C1 segment of cervical spinal cord (tissue), 14 donors: ENCODE measurements at places on chromosomes 5 and 9.

- DNase-seq: no peak
Observed at GRCh38 chr9:103068753-103069152, 73.6 kb downstream of the CYLC2 start.

DNA sequence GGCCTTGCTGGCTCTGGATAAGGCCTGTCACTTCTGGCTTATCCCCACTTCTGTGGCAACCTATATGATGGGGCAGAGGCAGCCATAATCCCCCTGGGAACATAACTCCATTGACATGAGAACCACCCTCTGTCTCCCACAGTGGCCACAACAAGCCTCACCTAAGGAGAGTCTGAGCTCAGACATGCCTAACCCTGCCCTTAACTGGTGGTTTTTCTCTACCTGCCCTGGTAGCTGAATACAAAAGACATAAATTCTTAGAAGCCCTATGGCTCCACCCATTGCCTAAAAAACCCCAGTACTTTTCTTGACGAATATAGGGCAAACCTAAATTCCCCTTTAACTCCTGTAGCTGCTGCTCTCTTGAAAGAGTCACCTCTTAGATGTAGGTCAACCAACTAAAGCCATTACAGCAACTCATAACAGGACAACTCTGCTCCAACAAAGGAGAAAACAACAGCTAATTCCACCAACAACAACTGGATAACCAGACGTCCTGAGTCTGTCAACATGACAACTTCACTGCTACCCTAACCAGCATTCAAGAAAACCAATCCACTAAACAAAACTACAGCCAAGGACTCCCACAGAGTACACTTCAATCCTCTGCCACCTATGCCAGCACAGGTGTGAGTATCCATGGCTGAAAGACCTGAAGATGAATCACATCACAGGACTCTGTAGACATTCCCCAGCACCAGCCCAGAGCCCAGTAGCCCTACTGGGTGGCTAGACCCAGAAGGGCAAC, 427.7 kb downstream of the PRELID2 start:
- no peak for DNase-seq

- no peak for DNase-seq
Observed at GRCh38 chr5:69418554-69418953, 3.6 kb downstream of the MARVELD2 start.

DNA sequence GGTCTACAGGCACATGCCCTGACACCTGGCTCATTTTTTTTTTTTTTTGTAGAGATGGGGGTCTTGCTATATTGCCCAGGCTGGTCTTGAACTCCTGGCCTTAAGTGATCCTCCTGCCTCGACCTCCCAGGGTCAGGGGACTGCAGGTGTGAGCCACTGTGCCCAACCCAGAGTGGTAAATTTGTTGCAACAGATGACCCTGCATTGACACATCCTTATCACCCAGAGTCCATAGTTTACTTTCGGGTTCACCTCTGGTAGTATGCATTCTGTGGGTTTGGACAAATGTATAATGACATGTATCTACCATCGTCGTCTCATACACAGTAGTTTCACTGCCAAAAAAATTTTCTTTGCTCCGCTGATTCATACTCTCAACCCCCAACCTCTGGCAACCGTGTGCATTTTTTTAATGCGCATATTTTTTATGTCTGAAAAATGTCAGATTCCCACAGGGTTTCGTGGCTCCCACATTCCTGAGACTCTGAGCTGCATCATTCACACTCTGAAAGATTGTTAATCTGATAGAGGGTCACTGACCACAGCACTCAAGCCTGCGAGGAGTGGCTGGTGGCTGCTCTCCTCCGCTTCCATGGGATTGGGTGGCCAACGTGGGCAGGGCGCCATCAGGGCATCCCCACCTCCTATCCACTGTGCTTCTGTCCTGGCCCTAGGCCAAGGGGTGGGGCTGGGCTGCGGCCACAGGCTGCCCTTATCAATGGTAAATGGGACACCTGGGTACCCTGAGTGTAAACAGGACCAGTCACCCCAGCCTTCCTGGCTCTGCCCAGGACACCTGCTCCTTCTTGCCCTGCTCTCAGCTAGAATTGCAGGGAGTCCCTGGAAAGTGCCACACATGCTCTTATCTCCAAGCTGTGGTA, 9.6 kb downstream of the NDST1 start:
- DNase-seq: no peak

DNA sequence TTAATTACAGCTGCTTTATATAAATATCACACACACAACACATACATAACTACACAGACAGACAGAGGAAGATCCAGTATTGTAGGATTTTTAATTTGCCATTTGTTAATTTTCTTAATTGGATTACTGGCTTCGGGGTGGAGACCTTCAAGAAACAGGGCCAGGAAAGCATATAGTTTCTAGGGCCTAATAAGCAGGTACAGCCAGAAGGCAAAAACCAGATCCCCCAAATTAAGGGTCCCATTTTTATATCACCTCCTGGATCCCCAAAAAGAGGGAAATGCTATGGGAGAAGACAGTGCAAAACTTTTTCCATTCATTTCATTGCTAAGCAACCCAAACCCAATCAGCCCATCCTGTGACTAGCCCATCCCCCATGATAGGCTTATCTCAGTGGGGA, 373.3 kb upstream of the FAM174A start:
- DNase-seq: no peak
